ENCODE measurements at places on chromosomes 16 and 17.

GRCh38 chr16:1042049-1042744, 30.4 kb upstream of the SSTR5 start:
- DNase-seq: no peak

DNA sequence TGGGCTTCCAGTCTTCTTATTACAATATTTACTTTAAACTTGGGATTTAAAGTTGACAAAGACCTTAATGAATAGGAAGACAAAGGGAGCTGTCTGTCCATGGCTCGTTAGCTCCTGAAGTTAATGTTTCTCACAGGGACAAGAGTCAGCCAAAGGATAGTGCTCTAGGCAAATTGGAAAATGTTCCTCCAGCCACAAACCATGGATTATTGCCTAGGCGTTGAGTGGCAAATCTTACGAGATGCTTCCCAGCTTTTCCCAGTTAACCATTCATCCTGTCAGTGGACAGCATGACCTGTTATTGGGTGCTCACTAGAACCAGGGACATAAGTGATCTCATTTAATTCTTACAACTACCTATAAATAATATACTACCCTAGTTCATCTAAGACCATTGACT, 3.6 kb downstream of the TEX2 start:
- no peak for DNase-seq

DNA sequence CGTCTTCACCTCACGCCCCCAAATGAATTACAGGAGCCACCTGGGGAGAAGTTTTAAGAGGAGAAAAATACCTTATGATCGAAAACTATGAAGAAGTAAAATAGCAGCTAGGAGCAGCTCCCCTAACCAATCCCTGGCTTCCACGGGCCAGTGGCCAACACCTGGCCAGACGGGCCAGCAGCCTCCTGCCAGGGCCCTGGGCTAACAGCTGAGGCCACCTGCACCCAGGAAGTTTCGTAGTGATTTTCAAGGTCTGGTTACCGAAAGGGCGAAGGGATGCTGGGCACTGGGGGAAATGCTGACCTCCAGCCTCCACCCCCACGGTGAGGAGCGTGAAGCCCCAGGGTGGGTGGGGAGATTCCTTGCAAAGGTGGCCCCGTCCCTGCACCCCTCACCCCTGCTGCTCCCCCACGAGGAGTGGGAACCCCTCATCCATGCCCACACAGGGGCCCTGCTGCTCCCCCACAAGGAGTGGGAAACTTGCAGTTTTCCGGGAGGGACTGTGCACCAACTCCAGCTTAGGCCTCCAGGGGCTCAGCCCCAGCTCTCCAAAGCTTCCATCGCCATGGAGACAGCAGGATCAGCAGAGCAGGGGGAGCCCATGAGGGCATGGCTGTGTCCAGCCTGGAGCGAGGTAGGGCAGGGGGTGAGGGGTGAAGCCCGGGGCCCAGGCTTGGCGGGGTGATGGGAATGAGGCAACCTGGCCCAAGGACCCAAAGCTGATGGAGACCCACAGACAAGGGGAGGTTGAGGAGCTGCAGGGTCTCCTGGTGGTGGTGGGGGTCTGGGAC, 31.9 kb upstream of the ACSF3 start:
- DNase-seq: no peak

GRCh38 chr16:54142787-54143186, 143.8 kb downstream of the IRX3 start:
- no peak for DNase-seq

DNA sequence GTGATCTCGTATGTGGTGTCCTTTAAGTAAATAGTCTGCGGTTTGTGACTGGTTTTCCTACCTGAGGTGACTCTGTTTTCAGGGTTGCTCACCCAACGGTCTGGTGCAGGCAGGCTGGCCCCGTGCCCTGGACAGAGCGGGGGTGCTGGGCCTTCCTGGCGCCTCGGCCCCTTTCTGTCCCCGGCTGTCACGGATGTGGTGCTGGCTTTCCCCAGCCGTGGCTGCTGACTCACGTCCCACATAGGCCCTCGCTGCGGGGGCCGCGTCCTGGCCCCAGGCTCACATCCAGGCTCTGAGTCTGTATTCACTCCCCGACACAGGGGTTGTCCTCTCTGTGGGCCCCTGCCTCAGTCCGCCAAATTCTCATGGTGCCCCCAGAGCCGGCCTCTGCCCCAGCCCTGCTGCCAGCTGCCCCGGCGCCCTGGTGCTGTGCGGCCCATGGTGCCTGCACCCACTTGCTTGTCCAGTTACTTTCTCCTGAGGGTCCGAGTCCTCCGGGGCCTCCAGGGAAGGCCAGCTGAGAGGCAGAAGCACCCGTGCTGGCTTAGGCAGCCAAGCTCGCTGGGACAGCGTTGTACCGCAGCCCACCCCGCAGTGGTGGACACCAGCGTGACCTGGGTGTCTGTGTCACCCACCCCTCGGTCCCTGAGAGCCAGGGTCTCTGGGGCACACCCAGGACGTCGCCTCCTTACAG, 5.9 kb downstream of the CHMP6 start:
- no peak for DNase-seq

DNA sequence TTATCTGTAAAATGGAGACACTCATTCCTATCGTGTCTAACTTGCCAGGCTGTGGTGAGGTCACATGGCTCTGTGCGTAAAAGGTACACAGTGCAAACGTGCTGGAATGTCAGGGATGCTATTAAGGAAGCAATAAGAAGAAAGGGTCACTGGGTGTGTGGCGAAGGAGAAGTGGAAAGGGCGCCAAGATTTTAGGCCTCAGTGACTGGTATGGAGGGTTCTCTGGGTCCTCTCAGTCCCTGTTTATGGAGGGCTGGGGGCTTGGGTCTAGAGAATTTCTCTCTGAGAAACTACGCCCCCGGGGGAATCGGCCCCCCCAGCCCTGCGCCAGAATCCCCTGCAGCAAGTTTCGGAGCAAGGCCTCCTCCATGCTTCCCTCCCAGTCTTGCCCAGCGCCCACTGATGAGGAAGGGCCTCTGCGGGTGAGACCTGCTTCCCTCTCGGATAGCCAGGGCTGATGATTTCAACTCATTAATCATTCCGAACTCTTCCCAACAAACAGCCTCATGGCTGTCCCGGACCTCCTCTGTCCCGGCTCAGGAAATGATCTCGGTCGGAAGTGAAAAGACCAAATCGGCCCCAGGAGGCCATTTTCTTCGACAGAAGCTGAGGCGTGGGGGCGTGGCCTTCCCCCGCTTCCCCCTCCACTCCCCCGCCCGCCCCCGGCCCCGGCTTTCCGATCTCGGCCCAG, 1.2 kb upstream of the HEXIM1 start:
- peak; percentile 58 for DNase-seq

DNA sequence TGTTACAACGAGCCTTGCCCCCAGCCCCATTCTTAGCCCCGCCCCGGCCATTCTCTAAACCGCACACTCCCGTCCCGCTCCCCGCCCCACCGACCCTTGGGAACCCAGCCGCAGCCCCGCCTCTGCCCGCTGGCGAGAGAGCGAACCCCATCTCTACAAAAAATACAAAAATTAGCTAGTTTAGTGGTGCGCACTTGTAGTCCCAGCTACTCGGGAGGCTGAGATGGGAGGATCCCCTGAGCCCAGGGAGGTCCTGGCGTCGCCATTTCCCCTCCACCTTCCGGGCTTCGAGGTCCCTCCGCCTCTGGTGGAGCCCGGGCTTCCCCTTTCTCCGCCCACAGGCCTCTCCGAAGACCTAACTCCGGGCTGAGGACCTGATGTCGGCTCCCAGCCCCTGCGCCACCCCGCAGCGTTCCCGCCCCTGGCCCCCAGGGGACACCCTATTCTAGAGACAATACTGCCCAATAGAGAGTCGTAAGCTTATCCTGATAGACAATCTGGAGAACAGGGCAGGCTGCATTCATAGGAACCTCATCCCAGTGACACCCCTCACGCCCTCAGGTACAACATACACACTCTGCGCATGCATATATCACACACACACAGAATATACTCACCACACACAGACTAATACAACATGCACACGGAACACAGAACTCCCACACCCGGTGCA, 480 bp upstream of the PROCA1 start:
- peak; percentile 72 for DNase-seq

DNA sequence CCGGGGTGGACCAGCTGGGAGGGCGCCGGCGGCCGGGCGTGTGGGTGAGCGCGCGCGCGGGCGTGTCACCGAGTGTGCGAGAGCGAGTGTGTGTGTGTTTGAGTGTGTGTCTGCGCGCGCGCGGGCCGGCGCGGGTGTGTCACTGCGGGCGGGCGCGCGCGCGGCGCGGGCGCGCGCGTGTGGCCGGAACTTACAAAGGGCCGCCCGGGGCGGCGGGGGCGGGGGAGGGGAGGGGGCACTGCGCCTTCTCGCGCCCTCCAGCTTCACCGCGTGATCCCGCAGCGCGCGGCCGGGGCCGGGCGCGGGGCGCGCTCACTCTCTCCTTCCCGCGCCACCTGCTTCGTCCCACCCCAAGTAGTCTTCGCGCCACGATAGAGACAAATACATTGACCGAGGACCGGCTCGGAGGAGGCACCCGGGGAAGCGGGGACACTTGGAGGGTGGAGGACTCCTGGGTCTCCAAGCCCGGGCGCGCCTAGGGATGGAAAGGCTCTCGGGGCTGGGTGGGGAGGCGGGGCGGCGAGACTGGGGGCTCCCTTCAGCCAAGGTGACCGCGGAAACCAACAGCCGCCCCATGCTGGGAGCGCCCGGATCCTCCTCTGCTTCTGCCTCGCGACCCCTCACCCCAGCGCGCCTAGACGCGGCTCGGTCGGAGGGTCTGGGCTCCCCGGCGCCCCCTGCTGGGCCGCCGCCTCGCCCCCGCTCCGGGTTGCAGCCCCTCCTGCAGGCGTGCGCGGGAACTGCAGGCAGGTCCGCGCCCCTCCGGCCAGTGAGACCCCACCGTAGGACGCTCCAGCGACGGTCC, at the start of gene SRCIN1:
TSS of gene SRCIN1 (minus strand) at position 112 of the 805 bp plus-strand sequence. CDS start 247 bp downstream, outside the sequence.
- peak; percentile 73 for DNase-seq

- no peak for DNase-seq
Observed at GRCh38 chr17:37124821-37125173, 176.0 kb downstream of the AATF start.

DNA sequence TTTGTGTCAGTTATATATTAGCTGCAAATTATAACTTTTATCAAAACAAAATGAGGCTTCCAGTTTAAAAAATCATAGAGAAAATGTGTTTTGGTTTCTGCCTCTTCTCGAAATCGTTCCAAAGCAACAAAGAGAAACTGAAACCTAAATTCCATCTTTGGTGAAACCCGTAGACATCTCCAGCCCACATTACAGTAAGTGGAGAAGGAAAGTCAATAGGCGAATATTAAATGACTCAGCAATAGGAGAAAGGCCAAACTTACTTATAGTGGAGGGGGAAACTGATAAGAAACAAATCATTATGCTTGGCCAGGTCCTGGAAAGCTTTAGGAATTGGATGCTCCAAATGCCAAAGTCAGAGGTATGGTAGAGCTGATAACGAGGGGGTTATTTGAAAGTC, 103.0 kb upstream of the SHISA6 start:
- DNase-seq: no peak

DNA sequence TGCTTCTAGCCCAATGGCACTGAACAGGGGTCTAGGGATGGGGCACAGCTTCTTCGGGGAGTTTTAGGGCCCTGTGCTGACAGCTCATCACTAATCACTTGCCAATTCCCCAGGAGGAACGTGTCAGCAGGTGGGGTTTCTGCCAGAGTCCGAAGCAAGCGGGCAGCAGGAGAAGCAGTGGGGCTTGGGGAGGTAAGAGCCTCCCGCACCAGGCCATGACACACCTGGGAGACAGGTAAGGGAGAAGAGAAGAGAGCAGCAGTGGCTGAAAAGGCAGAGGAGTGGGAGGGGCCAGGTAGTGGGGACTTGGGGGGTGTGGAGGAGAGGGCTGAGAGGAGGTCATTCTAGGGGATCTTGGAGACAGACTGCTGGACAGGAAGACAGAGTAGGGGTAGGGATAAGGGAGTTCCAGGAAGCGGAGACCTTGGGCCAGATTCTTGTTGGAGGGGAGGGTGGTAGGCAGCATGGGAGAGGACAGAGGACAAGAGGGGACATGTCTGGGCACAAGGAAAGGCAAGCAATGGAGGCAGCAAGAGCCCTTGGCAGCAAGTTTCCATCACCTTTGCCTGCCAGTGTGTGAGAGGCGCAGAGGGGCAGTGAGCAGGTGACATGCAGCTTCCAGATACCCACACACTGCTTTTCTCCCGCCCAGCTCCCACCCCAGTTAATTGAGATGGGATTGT, 4.9 kb downstream of the PHOSPHO1 start:
- no peak for DNase-seq

All from GM12892 (cell line).